RPMI8226 (cell line): ENCODE measurements at places on chromosomes 3 and 15.

GRCh38 chr3:46368569-46368968, 2.2 kb upstream of the CCR5 start:
- peak; percentile 93 for DNase-seq

DNA sequence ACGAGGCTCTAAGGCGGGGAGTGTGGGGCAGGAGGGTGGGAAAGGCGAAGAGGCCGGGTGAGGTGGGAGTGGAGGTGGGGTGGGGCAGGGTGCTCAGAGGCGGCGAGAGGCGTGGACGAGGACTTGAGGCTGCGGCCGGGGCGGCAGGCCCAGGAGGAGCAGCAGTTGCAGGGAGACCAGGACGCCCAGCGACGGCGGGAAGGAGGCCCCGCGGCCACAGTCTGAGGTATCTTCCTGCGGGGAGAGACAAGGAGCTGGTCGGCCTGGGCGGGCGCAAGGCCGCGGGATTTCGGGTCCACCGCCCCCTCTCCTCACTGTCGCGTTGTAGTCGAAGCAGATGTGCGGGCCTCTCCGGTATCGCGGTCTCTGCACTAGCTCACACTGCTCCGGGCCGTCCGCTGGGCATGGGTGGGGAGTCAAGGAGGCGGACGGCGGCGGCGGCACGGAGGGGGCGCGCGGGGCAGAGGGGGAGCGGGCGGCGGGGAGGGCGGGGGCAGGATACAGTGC, 5.3 kb upstream of the TMEM115 start:
- DNase-seq: no peak

DNA sequence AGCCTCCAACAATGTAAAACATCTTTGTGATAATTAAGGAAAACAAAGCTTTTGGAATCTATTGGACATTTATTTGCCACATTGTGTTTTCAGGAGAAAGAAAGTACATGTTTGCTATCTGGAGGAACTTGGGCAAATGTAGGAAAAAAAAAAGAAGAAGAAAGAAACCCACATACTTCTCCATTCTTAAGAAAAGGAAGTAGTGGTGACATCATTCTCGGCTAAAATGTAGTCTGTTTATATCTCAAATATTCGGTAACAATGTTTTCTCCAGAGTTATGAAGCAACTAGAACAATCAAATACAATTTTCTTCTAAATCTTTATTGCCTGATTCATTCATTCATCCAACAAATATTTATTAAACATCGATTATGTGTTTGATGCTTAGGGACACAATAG, 2.3 kb upstream of the TGFBR2 start:
- no peak for DNase-seq

- DNase-seq: no peak
These were observed at the start of gene LAMB2 for GRCh38 chr3:49132437-49133225. Gene LAMB2 (minus strand): TSS chr3:49133050. CDS start chr3:49132867, 183 bp downstream.

DNA sequence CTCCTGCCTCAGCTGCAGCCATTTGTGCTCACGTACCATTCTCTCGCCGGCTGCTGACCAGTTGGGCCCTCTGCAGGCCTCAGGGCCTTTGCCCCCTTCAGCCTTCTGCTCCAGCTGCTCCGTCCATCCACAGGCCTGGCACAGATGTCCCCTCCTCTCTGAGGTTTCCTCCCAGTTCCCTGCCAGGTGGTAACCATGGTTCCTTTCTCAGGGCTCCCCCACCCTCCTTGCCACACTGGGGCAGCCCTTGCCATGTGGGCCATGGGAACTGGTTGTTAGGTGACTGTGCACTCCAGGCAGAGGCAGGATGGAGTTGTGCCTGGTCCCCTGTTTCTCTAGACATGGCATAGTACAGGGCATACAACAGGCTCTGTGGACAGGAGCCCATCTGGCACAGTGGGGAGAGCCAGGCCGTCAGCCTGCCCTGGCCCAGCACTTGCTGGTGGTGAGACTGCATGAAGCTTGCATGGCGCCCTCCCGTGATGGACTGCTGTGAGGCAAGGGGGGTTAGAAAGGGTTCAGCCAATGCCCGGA, 148.9 kb downstream of the DNAJB8 start:
- DNase-seq: no peak

DNA sequence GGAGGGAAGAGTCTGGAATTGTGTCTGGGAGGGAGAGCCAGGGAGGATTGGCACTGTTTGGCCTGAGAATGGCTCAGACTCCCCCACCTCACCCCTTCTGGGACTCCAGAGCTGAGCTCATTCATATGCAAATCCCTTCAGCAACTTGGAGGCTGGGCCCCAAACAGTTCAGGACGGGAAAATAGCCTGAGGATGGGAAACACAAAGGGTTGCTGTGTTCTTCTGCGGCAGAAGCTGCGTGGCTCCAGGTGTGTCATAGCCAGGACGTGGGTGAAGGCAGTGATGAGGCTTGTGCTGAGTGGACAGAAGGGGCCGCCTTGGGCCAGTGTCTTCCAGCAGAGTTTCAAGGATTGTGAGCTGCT, 16.6 kb downstream of the MASP1 start:
- no peak for DNase-seq

GRCh38 chr3:4795905-4796304, 183.3 kb upstream of the BHLHE40 start:
- DNase-seq: no peak

- no peak for DNase-seq
These were observed 126.8 kb upstream of the PFN2 start for GRCh38 chr3:150097588-150097890.

DNA sequence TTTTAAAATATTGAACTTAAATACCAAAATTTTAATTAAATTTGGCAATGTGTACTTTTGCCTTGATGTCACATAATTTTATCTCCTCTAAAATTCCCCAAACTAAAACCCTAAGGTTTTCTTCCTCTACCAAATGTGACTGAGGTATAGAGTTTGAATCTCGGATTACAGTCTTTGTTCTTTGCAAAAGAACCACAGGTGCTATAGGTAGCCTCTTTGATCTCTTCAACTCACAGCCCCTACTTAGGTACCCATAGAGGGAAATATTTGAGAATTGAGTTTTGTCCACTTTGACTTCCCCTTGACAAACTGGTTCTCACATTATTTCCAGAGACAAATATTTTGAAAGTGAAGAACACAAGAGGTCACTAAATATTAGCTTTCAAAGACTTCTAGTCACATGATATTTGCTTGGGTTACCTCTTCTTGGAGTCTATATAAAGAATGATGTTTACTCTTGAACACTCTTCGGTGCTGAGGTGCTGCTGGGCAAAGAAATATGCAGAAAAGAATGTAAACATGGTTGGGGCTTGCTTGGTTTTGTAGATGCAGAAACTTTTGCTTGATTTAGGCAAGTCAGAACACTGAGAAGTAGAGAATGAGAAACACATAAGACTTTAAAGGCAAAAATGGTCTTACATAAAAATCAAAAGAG, 120.8 kb upstream of the MCTP2 start:
- no peak for DNase-seq

DNA sequence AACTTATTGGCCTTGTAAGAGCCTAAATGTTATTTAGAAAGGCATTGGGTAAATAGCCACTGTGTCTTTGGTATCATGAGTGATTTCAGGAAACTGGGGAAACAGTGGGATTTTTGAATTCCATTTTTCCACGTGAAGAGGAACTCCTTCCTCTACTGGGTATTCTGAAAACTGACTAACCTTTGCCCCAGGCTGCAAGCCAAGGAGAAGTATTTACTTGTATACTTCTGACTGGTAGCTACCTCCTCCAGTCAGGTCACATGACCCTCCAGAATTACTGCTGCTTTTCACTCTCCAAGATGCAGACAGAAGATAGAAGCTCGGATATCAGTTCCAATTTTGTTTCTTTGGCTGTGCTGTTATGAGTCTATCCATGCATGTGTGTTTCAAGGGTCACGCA, 50.9 kb upstream of the MAP3K13 start:
- no peak for DNase-seq

- DNase-seq: no peak
These were observed 37.9 kb downstream of the UBR1 start for GRCh38 chr15:43067717-43068461.

DNA sequence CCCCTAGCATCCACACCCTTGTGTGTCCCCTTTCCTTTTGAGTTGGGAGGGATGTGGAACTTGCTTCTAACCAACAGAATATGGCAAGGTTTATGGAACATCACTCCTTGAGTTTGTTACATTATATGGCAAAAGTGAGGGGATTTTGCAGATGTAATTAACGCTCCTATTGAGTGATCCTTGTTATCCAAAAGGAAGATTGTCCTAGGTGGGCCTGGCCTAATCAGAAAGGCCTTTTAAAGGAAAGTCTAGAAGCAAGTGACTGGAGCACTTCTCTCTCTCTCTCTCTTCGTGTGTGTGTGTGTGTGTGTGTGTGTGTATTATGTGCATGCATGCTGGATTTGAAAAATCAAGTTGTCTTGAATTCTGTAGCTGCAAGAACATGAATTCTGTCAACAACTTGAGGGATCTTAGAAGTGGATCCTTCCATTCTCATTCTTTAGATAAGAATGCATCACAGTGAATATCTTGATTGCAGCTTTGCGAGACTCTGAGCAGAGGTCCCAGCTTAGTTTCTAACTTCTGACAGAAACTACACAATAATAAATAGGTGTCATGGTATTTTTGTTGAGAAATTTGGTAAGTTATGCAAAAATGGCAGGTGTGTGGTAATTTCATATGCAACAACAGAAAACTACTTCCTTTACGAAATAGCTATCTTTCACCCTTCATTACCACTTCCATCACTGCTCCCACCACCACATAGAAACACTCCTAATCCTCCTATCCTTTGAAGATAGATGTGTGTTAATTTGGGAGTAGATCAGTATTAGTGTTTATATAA, 360.9 kb upstream of the CBLB start:
- no peak for DNase-seq

- no peak for DNase-seq
These were observed 47.5 kb downstream of the RYR3 start for GRCh38 chr15:33358306-33358705.

- no peak for DNase-seq
These were observed 541.6 kb upstream of the ALCAM start for GRCh38 chr3:104825116-104825515.

GRCh38 chr3:149277331-149277813, 55.7 kb upstream of the CP start:
- no peak for DNase-seq

GRCh38 chr3:69426967-69427304, 41.0 kb upstream of the FRMD4B start:
- DNase-seq: no peak

DNA sequence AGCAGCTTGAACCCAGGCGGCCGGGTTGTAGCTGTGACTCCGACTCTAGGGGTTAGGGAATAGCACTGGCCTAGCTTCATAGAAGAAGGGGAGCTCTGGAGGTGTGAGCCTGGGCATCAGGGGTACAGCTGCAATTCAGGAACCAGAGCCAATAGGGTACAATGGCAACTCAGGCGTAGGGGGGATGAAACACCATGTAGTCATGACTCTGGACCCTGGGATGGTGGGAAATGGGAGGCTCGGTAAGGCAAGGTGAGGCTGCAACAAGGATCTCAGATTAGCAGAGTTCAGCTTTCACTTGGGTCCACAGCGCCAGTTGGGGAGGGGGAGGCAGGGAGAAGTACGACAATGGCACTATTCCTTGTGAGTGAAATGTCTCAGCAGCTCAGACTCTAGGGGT, 210.2 kb upstream of the LYSMD4 start:
- no peak for DNase-seq

DNA sequence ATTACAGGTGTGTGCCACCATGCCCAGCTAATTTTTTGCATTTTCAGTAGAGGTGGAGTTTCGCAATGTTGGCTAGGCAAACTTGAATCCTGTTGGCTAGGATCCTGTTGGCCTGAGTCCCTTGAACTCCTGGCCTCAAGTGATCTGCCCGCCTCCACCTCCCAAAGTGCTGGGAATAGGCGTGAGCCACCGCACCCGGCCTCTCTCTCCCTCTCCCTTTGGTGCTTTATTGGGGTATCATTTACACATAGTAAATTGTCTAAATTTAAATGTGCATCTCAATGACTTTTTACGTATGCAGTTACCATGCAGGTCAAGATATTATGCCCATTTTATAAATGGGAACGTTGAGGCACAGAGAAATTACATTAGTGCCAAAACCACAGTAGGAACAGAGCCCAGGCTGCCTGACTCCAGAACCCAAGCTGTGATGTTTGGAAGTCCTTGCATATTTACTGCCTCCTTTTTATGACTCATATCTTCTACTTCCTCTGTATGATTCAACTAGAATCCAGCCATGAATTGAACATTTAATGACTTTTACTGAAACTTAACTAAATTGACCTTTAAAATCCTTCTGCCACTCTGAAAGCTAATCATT, 34.0 kb upstream of the RPP14 start:
- DNase-seq: no peak

GRCh38 chr15:69016021-69016595, 1.6 kb downstream of the NOX5 start:
- no peak for DNase-seq

DNA sequence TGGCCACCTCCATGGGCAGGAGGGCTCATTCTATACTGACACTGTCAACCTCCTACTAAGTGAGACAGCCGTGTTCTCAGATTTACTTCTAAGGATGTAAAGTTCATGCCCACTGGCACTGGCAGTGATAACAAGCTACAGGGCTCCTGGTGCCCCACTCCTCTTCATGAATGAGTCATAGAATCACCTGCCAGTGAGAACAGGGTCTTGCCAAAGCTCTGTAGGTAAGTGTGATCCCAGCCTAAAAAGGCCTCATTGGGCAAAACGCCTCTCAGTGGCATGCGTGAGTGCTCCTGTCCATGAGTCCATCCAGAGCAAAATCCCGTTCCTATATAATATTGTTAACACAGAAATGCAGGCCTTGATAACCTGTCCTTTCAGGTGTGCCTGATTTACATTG, 17.4 kb downstream of the PXYLP1 start:
- DNase-seq: no peak

- no peak for DNase-seq
These were observed 364.6 kb upstream of the ZNF385D start for GRCh38 chr3:22115581-22115980.

DNA sequence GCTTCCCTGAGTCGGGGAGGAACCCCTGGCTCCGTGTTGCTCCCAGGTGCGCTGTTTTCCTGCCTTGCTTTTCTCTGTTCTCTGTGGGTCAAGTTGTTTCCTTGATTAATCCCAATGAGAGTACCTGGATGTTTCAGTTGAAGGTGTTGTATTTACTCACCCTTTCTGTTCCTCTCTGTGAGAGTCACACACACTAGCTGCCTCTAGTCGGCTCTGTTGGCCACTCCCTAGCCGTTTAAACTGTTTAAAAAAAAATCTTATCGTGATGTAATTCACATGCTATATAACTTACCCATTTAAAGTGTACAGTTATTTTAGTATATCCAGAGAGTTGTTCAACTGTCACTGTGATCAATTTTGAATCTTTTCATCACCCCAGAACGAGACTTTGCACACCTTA, 74.0 kb downstream of the AKAP13 start:
- DNase-seq: no peak

GRCh38 chr15:63530752-63531299, 26.4 kb downstream of the USP3 start:
- no peak for DNase-seq
